DMS153 (cell line): ENCODE measurements at places on chromosomes 7 and 10.

DNA sequence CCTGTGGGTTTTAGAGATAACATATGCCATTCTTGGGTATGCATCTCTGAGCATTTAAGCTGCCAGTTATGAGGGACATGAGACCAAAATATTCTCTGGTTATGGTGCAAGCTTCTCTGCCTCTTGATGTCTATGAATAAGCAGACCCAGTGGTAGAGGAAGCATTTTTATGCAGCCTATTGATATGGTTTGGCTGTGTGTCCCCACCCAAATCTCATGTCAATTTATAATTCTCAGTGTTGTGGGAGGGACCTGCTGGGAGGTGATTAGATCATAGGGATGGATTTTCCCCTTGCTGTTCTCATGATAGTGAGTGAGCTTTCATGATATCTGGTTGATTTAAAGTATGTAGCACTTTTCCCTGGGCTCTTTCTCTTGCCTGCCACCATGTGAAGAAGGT is 187.2 kb downstream of the ARHGAP12 start:
- DNase-seq = no peak

DNA sequence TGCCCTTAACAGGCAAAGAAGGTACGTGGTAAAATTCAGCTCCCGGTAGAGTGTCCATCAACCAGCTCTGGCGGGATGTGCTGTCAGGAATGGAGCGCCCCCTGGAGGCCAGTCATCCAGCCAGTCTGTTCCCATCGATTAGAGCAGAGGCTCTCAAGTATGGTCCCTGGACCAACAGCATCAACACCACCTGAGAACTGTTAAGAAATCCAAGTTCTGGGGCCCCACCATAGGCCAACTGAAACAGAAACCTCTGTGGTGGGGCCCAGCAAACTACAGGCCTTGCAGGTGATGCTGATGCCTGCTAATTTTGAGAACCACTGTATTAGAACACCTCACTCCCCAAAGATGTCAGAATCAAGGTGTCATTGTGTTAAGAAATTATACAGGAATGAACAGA is 109.2 kb downstream of the DPY19L1 start:
- no peak for DNase-seq

GRCh38 chr10:113021268-113022040 is 71.4 kb downstream of the TCF7L2 start:
- no peak for DNase-seq

DNA sequence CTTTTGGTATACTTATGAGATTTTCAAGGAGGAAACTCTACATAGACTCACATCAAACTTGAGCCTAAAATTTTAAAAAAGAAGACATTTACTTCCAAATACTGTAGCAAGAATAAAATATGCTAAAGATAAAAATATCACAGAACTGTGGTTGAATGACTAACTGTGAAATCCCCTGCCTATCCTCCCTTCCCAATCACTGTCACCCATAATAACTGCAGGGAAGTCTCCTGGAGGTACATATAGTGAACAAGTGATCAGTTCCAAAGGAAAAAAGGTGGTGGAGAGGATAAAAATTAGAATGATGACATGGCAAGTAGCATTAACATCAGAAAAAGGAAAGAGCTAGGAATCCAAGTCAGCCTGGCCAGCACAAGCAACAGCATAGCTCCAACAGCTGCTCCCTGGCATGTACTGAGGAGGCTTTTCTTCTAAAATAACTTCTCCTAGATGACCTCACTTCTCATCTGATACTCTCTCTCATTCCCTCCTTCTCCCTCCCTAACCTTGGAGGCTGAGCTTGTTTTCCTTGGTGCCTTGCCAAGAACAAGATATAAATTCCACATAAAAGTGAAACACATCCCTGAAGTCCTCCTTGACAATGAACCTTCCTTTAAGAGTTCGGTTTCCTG is 124.0 kb downstream of the IQUB start:
- DNase-seq = no peak

- DNase-seq = no peak
Measured at GRCh38 chr7:135128931-135129330, 18.9 kb upstream of the TMEM140 start.

GRCh38 chr7:1943933-1944618 is 274.0 kb downstream of the ELFN1 start:
- no peak for DNase-seq

GRCh38 chr7:80722616-80723195 is 84.3 kb downstream of the CD36 start:
- no peak for DNase-seq
